ENCODE measurements at places on chromosomes 4 and X.

DNA sequence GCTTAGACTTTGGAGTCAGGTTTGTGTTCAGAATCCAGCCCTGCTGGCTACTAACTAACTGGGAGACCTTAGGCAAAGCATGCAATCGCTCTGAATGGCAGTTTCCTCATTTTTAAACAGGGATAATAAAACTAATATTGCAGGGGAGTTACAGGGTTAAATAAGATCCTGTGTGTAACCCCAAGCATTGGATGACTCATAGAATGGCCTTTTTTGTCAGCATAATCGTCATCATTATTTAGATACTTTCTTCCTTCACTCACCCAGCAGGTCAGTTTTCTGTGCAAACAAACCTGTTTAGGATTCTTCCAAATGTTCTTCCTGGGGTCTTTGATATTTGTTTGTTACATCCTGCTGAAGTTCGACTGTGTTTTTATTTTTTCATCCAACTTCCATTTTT, 208.2 kb downstream of the EVC2 start:
- no peak for DNase-seq

- no peak for DNase-seq
These were observed 86.6 kb downstream of the STK32B start for GRCh38 chr4:5137927-5138326.

- DNase-seq = no peak
These were observed 179.2 kb downstream of the AMELX start for GRCh38 chrX:11472381-11472780.

DNA sequence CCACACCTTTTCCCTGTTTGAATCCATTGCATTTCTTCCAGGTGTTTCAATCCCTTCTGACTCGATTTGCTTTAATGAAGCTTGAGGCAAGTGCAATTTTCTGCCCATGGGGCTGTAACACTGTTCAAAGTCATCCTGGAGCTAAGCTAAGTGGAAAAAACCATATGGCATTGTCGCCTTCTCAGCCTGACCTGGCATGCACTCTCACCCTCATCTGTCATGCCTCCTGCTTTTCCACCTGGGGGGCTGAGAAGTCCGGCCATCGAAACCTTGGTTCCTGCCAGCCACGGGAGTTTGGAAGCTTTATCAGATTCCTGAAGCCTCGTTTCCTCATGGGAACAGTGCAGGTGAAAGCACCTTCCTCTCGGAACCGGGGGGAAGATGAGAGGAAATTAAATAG, 38.2 kb downstream of the WFS1 start:
- DNase-seq = no peak

DNA sequence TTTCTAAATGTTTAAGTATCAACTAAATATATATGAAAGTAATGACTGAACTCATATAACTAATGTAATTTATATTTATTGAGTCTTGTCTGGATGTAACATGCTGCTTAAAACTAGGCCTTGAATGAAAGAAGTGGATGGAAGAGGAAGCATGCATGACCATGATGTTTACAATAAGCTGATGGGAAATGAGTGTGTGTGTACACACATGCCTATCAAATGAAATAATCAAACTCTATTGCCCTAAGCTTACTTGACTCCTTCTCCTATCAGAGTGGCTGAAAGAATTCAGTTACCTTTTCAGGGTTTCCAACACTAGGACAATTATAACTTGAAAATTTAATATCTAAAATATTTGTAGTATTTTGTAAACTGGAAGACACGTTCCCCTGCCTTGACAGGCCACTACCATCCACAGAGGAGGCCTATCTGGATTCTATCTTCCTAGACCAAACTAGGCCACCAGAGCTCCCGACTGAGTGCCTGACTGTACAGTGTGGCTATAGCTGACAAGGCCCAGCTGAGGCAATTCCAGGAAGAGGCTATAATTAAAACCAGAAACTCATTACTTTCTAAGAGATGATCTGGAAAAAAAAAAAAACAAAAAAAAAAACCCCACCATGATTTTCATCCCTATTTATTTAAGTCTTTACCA, 7.6 kb downstream of the ARSJ start:
- DNase-seq = no peak

GRCh38 chrX:115897956-115898355, 272.6 kb upstream of the AGTR2 start:
- DNase-seq = no peak

DNA sequence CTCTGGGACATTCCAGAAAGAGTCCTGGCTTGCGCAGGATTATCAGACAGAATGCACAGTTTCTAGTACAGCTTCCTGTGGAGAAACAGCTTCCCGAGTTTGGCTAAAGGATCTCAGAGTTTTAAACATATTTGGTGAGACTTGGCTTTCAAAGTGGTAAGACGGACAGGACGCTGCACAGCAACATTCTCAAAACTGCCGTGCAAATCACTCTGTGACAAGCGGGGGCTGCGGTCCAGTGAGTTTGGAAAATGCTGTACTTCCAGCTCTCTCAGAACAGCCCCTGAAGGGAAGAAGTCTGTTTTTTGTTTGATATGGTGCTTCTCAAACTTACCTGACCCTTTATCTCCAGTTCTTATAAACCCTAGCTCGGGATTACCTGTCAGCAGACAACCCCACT, 18.1 kb downstream of the LGI2 start:
- no peak for DNase-seq

DNA sequence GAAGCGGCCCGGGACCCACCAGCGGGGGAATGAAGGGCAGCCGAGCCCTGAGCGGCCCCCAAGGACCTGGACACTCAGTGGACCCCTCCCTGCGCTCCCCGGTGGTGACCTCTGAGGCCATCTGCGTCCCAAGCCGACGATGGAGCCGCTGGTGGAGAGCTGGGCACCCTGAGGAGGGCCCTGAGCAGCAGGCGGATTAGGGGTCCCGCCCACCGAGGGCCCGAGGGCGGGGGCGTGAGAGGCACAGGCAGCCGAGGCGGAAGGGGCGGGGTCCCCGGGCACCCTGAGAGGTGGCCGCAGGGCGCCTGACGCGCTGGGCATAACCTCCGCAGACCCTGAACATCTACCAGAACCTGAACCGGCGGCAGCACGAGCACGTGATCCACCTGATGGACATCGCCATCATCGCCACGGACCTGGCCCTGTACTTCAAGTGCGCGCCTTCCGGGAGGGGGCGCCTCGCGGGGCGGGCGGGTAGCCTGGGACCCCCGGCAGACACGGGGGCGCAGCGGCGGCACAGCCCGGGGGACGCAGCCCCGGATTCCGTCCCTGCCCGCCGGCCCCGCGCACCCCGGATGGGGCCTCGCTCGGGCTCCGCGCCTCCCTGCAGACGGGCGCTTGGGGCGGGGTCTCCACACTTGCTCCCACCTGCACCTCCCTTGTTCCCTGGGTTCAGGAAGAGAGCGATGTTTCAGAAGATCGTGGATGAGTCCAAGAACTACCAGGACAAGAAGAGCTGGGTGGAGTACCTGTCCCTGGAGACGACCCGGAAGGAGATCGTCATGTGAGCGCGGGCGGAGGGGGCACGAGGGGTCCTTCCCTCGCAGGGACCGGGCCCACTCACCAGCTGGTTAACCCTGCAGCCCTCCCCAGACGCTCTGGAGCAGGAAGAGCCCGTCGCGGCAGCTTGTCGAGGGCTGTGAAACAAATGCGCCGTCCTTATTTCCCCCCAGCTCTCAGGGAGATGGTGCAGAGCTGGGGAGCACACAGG, 10.3 kb downstream of the ATP5ME start:
- DNase-seq = peak; percentile 81

DNA sequence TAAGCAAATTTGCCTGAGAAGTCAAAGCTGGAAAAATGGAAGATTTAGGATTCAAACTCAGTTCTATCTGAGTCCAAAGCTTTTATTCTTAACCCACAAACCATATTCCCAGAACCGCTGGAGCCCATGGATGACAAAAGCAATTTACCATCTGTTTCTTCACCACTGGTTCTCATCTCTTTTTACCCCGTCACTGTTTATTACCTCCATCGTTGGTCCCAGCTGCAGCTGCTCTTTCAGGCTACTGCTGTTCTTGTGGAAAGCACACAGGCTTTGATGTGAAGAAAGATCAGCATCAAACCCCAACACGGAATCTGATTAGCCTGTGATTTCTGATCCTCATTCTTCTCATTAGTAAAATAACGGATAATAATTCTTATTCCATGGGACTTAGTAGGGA, 9.5 kb downstream of the FBXO8 start:
- DNase-seq = no peak

DNA sequence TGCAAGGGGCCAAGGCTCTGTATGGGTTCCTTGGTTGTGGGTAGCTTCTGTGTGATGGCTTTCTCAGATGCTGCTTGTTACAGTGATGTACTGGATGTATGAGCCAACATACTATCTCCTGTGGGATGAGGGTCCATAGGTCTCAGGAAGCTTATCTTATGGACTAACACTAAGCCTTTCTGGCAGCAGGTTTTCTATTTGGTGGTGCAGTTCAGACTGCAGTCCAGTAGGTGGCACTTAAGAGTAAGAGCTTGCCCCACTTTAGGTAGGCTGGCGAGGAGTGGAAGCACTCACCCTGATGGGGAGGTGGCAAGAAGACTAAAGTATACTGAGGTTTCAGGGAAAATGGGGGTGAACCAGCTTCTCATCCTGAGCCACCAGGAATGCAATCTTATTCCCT, 306.7 kb upstream of the MAOA start:
- DNase-seq = peak; percentile 22

GRCh38 chr4:25966171-25966570, 52.2 kb downstream of the SMIM20 start:
- DNase-seq = no peak

GRCh38 chr4:1494416-1495315, 88.4 kb upstream of the NKX1-1 start:
- no peak for DNase-seq

DNA sequence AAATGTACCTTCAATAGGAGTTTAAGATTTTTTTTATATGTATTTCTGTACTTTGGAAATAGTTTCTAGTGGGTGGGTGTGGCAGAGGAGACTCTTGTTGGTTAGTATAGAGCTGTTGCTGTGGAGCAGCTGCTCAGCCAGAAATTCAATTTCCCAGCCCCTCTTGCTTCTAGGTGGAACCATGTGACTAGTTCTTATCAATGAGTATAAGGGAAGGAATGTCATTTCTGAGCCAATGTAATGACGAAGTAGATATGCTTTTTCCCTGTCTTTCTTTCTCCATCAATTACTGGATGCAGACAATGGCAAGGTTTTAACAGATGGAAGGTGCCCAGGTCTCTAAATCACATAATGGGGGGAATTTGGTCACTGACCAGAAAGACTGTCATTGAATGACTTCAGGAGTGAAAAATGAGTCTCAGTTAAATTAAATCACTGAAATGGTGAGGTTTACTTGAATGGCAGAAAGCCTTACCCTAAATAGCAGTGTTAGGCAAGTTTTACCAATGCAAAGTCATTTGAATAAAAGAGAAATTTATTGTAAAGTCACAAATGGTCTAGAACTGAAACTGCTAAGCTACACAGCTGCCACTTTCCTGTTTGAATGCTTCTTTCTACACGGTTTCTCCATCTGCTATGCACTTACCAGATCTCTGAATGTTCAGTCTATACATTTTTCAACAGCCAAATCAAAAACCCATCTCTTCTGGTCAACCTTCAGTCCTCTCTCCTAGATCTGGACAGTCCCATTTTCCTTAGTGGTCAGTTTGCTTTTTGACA, 795.4 kb upstream of the MAGEB2 start:
- no peak for DNase-seq

GRCh38 chrX:17053502-17053901, 107.0 kb downstream of the REPS2 start:
- no peak for DNase-seq

DNA sequence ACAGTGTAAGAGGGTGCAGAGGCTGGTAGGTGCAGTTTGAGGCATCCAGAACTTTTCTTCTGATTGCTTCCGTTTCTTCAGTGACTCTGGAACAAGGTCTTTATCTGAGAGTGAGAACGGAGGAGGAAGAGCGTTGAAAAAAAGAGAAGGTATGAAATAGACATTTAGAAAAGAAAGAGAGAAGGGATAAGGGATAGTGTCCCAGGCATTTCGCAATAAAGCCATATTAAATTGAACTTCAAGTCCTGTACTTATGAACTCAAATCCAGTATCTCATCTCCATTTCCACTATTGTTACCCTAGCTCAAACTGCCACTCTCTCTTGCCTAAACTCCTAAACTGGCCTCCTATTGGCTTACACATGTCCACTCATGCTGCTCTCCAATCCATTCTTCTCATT, 36.7 kb downstream of the NPY2R start:
- DNase-seq = no peak

- DNase-seq = no peak
These were observed 153.1 kb upstream of the PCDH18 start for GRCh38 chr4:137685357-137685756.

DNA sequence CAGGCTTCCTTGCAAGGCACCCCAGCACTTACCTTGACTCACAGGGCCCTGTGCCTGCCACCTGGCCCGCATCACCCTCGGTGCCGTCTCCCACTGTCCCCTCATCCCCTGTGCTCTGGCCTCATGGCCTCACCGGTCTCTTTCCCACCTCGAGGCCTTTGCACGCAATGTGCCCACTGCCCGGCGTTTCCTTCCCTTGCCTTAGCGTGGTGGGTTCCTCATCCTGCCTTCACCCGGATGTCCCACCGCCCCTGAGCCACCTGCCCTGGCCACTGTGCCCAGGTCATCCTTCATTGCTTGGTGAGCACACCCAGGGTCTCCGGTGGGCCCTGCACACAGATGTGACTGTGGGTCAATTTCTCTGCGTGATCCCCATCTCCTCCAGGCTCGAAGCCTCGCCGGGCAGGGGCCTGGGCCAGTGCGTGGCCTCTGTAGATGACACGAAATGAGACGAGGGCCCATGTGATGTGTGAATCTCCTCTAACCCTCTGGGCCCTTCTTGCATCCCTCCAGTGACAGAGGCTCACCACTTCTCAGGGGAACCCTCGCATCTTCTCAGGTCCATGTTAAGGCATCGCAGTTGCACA, 4.6 kb downstream of the HTRA3 start:
- no peak for DNase-seq

DNA sequence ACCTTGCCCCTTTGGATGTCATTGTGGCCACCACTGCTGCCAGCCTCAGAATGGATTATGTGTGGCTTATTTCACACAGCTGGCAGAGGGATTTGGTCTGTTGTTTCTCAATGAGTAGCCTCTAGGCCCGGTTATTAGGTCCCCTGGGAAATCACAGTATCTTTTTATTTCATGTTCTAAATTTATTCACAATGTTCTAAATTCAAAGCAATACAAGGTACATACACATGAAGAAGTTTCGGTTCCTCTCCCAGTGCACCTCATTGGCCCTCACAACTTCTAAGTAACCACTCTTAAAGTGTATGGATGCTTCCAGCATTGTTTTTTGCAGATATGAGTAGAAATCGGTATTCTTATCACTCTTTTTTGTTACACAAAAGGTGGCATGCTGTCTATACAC, 262.7 kb downstream of the RCHY1 start:
- no peak for DNase-seq

- DNase-seq = no peak
These were observed 53.4 kb downstream of the LDB2 start for GRCh38 chr4:16844816-16845586.

DNA sequence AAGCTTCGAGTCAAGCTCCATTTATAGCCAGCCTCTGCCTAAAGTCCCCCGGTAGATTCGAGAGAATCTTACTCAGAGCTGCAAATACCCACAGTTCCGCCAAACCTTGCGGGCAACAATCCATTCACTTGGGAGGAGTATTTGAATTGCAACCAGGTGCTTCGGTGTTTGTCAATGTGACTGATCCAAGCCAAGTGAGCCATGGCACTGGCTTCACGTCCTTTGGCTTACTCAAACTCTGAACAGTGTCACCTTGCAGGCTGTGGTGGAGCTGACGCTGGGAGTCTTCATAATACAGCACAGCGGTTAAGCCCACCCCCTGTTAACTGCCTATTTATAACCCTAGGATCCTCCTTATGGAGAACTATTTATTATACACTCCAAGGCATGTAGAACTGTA, 11.2 kb downstream of the CD40LG start:
- DNase-seq = no peak
